ENCODE measurements at places on chromosomes 6 and 20.

DNA sequence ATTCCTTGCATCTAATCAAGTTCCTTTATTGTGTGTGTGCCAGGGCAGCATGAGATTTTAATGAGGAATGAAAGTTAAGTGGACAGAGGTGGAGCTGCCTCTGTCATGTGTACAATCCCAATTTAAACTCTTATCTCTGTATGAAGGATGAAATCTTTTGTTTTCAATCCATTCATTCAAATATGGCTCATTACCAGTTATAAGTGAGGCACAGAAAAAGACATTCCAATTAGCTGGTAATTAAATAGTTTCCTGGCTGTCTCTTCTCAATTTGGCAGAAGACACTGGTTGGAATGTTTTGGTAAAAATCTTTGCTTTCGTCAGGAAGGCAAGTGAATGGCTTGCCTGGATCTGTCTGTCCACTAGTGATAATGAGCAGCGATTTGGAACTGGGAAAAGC is 46.4 kb downstream of the CLVS2 start:
- no peak for DNase-seq

DNA sequence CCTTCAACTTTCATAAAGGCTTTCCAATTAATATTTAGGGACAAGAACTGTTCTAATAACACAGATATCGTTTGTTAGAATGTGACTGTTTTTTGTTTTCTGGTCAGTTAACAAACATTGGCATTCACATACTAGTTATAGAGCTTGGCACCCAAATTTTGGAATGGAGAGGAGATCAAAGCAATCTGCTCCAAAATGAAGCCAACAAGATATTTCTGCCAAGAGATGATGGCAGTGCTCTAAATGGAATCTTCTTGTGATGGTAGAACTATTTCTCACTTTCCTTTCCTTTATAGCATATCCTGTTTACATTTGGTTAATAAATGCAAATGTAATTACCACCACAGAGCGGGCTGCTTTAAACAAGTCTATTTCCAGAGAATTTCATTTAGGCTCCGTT is 208.3 kb upstream of the RIMS1 start:
- no peak for DNase-seq

DNA sequence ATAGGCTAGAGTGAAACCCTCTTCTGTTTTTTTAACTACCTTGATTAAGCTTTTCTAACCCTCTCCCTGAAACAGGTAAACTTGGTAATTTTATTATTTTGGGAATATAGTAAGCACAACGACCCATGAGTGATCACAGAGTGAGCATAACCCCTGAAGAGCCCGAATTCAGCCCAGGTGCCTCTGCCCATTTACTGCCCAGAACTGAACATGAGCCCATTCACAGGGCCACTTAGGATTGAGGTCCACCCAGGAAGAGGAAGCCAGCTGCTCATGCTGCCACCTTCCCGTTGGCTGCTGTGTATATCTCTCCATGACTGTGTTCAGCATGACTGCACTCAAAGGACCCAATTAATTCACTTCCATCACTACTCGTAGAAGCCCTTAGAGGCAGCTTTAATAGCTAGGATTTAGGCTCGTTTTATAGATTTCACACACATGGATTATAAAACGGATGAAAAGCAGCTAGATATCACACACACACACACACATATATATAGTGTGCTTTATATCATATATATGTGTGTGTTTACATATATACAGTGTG is 8.3 kb upstream of the PDE10A start:
- no peak for DNase-seq

- no peak for DNase-seq
Observed at GRCh38 chr20:13755809-13756208, 28.9 kb downstream of the ESF1 start.

GRCh38 chr6:3200682-3201081 is 26.8 kb downstream of the TUBB2B start:
- no peak for DNase-seq

- DNase-seq: no peak
Observed at GRCh38 chr20:40710603-40711002, 21.6 kb upstream of the MAFB start.

- DNase-seq: no peak
Observed at GRCh38 chr6:107345393-107345792, 114.0 kb downstream of the PDSS2 start.

DNA sequence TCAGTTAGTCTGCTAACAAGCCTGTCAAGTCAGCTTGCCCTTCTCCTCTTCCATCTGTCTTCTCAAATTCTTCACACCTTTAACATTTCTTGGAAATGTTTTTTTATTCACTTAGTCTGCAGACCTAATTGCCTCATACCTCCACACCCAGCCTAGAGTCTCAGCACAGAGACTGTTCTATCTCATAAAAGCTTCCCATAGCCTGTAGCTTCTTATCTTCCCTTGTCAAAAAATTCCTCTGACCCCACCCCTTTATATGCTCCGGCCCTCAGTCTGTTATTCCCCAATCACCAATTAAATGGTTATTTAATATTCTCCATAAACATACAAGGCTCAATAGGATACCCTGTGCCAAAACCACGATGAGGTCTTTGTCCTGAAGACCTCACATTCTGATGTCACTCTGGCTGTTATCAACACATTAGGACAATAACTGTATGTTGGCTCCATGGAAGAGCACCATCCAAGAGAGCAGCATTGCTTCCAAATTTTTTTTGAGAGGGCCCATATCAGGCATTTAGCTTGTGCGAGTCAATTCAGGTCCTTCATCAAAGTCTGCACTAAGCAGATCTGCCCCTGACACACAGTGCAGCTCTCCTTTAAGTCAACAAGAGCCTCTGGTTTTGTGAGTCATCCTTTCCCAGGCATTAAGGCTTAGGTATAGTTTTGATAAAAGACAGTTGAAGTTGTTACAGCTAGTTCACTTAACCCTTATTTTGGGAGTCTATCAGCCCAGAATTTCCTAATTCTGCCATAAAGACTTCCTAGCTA is 83.2 kb upstream of the TBX18 start:
- DNase-seq: no peak

DNA sequence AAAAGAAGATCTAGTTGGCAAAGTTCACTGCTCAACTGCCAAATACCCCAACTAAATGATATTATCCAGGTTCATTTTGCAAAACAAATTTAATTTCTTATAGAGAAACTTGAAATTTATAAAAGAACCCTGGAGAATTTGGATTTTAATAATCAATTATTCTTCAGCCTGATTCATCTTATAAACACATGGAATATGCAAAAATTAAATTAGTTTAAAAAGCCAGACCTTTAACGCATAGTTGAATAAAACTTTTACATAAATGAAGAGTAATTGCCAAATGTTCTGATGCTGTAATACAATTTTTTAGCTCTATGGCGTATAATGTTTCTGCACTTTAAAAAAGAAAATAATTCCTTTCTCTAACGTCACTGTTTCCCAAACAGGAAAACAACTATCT is 33.2 kb upstream of the ANKRD60 start:
- DNase-seq: no peak

GRCh38 chr20:51387125-51387875 is 155.2 kb downstream of the NFATC2 start:
- DNase-seq: no peak

DNA sequence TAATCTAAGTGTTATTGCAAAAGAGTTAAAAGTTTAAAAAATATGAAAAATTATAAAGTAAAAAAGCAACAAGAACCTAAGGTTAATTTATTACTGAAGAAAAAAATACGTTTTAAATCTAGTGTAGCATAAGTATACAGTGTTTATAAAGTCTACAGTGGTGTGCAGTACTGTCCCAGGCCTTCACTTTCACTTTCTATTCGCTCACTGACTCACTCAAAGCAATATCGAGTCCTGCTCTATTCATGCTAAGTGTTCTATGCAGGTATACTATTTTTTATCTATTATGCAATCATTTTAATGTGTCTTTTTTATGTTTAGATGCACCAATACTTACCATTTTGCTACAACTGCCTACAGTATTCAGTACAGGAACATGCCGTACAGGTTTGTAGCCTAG is 113.0 kb downstream of the MANEA start:
- no peak for DNase-seq

DNA sequence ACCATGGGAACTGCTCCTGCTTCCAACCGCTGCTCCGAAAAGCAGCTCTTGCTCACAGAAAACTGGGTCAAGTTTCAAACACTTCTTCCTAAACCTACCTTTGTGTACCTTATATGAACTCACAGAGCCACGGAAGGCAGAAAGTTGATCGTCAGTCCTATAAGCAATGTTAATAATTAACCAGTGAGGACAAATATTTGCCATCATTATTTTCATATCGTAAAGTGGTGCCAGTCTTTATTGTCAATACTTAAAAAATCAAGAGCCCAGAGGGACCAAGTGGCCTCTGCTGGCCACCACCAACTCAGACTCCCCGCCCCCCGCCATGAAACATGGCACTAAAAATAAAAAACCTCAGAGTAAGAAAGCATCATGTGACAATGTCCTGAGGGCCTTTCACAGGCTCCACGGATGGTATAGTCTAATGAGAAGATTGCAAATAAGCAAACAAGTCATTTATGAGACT is 9.1 kb upstream of the PBOV1 start:
- DNase-seq: no peak

GRCh38 chr6:68364271-68364805 is 270.7 kb upstream of the ADGRB3 start:
- DNase-seq: no peak

- no peak for DNase-seq
Observed at GRCh38 chr6:151677404-151677803, 130.1 kb upstream of the ESR1 start.

GRCh38 chr6:79780881-79781280 is 149.8 kb downstream of the SH3BGRL2 start:
- DNase-seq: no peak

GRCh38 chr6:103870970-103871369 is 988.7 kb downstream of the HACE1 start:
- DNase-seq: no peak

DNA sequence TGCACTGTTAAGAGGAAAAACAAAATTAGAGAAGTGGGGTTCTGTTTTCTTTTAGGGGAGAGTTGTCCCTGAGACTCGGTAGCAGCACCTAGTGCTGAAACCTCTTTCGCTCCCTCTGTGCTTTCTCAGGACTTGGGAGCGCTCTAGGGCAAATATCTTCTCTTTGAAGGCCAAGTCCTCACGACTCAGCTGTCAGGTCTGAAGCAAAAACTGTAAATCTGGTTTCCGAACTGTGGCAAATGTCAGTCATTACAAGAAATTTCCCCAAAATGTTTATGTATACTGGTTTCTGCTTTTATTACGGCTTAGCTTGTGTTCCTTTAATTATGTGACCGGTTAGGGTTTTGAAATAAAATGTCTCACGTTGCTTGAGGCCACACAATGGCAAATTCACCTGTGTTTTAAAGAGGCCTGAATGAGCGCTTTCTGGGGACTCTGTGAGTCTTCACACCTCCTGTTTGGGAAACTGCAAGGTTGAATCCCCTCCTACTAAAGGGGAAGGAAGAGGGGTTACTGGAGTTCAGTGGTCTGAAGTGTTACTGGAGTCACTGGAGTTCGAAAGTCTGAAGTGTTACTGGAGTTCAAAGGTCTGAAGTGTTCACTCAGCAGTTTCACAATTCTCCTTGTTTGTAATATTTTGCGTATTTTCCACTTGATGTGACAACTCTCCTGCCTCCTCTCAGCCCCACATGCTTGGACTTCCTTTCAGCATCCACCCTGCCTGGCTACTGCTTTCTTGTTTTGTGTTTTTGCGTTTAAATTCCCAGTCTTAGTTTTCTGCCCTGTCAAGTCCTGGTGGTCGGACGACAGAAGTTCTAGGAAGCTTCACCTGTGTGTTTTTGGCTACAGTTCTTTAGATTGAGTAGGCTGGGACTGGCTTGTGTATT is 1.6 kb downstream of the SMPDL3A start:
- no peak for DNase-seq

- DNase-seq: no peak
Observed at GRCh38 chr6:38436726-38437465, 202.8 kb downstream of the BTBD9 start.

GRCh38 chr20:48766961-48767960 is 60.5 kb downstream of the PREX1 start:
- DNase-seq: no peak

DNA sequence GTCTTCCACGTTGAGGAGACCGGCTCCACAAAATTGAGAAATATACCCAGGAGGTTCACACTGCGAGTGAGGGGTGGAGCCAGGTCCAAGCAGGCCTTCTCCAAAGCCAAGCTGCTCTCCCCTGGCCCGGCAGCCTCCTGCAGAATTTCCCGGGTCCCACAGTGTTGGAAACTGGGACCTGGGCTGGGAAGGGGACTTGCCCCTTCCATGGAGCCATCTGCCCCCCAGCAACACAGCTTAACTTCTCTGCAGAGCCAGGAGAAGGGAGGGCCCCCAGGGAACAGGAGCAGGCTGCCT is 35.4 kb downstream of the MDFI start:
- no peak for DNase-seq

DNA sequence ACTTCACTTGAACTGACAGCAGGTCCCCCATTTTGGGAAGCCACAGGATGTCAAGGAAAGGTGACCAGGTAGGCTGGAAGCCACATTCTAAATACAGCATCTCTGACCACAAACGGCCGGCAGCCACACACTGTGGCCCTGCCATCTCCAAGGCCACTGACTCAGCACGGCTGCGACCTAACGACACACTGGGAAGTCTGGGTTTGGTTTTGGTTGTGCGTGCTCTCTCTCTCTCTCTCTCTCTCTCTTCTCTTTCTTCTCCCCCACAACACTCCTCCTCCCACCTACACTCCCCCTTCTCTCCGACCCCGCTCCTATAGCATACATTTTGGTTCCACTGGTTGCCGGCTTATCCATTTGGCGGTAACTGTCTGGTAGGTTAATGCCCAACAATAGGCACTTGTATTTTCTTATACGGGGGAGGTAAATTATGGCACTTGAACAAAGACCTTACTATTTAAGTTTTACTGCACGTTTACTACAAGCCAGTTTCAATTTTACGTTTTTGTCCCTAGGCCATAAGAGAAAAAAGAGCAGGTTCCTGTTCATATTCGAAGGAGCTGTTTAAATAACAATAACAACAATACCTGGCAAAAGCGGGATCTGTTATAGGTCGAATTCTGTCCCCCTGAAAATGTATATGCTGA is 103.6 kb downstream of the GMDS start:
- no peak for DNase-seq

GRCh38 chr6:157946053-157946617 is 35.5 kb upstream of the SYNJ2 start:
- DNase-seq: no peak

GRCh38 chr6:5909721-5910120 is 97.0 kb downstream of the NRN1 start:
- DNase-seq: no peak

GRCh38 chr6:116974526-116975316 is 97.7 kb downstream of the RFX6 start:
- no peak for DNase-seq

DNA sequence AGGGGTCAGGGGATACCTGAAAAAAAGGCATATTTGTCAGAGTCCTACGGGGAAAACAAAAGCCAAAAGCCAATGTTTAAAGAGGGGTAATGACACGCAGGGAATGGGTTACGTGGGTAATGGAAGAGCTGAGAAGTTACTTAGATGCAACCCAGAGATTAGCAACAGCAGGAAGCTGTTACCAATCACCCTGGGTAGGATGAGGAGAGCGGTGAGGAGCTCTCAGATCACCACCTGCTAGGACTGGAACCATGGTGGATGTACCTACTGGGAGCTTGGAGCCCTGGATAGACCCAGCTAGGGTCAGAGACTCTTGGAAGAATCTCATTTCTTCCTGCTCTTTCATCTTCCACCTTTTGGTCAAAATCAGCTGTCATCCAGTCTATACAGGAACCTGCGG is 51.2 kb upstream of the RNF24 start:
- DNase-seq: no peak

GRCh38 chr6:138657065-138657425 is 116.5 kb upstream of the CCDC28A start:
- DNase-seq: no peak
